ENCODE measurements at places on chromosomes 2 and 18.
A peak's percentile ranks its signal among the peaks of the same experiment; 100 is the strongest.

GRCh38 chr2:240109386-240109785 is 26.7 kb downstream of the COPS9 start:
- H3K4me3 ChIP-seq: no peak overlapping the region
- no peak overlapping the region for H3K27ac ChIP-seq
- H3K27me3 ChIP-seq: peaks cover 31% of the 10 kb centered on the region
- no peak for DNase-seq

- H3K36me3 ChIP-seq: peaks cover 16% of the 10 kb centered on the region
- peak overlapping the region; percentile 88 for H3K27ac ChIP-seq
- no peaks in the 10 kb centered on the region for H3K27me3 ChIP-seq
Measured at GRCh38 chr2:218219934-218220333, 2.9 kb downstream of the ARPC2 start.

DNA sequence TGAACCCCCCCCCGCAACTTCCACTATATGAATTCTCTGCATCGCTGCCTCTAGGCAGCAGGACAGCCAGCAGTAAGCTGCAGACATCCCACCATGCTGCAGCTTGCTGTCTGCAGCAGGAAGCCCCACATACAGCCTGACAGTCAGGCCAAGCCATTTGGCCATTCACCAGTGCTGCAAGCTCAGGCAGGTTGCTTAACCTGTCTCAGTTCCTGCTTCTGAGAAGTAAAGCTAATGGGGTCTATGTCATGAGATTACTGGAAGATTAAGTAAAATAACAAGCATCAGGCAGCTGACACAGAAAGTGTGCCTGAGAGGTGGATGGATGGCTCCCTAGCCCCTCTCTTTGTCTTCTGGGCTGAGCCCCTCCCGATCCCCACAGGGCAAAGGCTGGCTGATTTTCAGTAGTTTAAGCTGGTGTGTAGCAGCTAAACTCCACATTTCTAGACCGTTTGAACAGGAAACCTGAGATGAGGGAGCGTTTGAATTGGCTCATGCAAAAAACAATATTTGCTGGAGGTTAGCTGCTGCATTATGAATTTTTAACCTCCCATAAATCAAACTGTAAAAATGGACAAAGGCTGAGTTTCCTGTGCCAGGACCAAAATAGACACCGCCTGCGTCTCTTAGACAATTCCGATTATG is 193.8 kb upstream of the ARL4C start:
- H3K36me3 ChIP-seq: no peaks in the 10 kb centered on the region
- DNase-seq: peak; percentile 13
- H3K4me3 ChIP-seq: no peak overlapping the region
- H3K4me1 ChIP-seq: peaks cover 39% of the 10 kb centered on the region
- no peaks in the 10 kb centered on the region for H3K27me3 ChIP-seq

DNA sequence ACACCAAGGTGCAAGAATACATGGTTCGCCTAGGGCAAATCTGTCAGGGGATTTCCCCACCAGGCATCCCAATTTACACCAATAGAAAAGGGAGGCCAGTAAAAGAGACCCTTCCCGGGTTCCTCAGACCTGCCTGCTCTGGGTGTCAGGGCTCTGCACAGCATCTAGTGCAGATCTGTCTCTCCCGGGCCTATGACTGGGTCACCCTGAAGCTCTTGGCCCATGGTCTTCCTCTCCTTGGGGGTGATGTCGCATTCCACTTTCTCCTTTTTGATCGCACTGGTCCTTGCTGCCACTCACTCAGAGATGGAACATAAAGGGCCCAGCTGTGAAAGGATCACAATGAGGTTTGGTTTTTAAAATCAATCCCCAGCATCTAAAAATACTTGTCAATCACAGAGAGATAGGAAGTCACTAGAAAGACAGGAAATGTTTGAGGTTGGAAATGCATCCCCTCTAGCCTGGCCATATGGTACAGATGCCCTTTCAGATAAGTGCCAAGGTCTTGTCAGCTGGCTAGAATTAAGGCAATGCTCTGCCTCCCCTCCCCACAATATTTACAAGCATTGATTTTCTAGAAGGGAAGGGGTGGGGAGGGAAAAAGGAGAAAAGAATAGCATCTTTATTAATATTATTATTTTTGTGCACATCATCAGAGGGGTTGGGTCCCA is 34.9 kb upstream of the AFTPH start:
- no peak overlapping the region for H3K4me3 ChIP-seq
- no peaks in the 10 kb centered on the region for H3K36me3 ChIP-seq
- no peak overlapping the region for H3K27ac ChIP-seq
- H3K4me1 ChIP-seq: no peaks in the 10 kb centered on the region
- peaks cover 29% of the 10 kb centered on the region for H3K27me3 ChIP-seq

GRCh38 chr2:232870018-232870765 is at the start of gene SNORC:
Gene SNORC (plus strand): TSS chr2:232870264. CDS start chr2:232870342, 78 bp downstream.
- no peak for DNase-seq
- no peak within 1 kb of the TSS for H3K27ac ChIP-seq
- H3K36me3 ChIP-seq: no peaks in the 10 kb centered on the region
- no peak within 1 kb of the TSS for H3K4me3 ChIP-seq
- no peaks in the 10 kb centered on the region for H3K4me1 ChIP-seq

GRCh38 chr2:137893145-137893544 is 71.1 kb upstream of the HNMT start:
- no peak for DNase-seq
- H3K4me1 ChIP-seq: no peaks in the 10 kb centered on the region
- no peak overlapping the region for H3K27ac ChIP-seq
- peaks cover 10% of the 10 kb centered on the region for H3K27me3 ChIP-seq
- H3K4me3 ChIP-seq: no peak overlapping the region

GRCh38 chr2:242053921-242054320 is 184.4 kb downstream of the RTP5 start:
- DNase-seq: no peak
- no peak overlapping the region for H3K4me3 ChIP-seq
- no peaks in the 10 kb centered on the region for H3K36me3 ChIP-seq
- peaks cover 19% of the 10 kb centered on the region for H3K27me3 ChIP-seq
- H3K27ac ChIP-seq: no peak overlapping the region

DNA sequence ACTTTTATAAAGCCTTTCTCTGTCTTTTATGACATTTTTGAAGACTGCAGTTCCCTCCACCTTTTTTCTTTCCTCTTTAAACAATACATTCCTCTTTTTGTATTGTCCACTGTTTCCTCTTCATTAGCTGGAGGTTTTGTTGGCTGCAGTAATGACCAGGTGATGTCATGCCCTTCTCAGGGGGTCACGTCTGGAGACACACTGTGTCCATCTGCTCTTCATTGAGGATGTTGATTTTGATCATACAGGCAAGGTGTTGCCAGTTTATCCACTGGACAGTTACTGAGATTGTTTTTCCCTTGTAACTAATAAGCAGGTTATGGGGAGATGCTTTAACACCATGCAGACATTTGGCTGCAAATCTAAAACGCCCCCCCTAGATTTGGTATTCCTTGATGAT is 19.8 kb downstream of the ZNF407 start:
- no peak overlapping the region for H3K27ac ChIP-seq
- no peak overlapping the region for H3K4me3 ChIP-seq
- H3K36me3 ChIP-seq: no peaks in the 10 kb centered on the region
- no peaks in the 10 kb centered on the region for H3K4me1 ChIP-seq
- no peak for DNase-seq

DNA sequence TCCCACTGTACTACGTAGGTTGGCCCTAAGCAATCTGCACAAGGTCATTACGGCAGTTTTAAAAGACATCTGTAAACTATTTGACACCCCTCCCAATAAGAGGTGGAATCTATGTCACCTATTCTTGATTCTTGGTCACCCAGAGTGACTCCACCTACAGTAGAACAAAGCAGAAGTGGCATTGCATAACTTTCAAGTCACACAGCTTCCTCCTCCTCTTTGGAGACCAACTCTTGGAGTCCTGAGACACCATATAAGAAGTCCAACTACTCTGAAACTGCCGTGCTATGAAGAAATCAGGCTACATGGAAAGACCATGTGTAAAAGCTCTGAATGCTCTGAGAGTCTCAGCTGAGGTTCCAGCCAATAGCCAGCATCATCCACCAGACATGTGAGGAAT is 253.5 kb upstream of the CDH20 start:
- no peak overlapping the region for H3K27ac ChIP-seq
- no peaks in the 10 kb centered on the region for H3K4me1 ChIP-seq
- H3K36me3 ChIP-seq: no peaks in the 10 kb centered on the region

- H3K27ac ChIP-seq: no peak overlapping the region
- H3K27me3 ChIP-seq: no peaks in the 10 kb centered on the region
- no peaks in the 10 kb centered on the region for H3K4me1 ChIP-seq
Measured at GRCh38 chr18:31241900-31242409, 76.0 kb upstream of the DSG1 start.

GRCh38 chr18:75784390-75784789 is 356.9 kb upstream of the SMIM21 start:
- H3K4me3 ChIP-seq: peak overlapping the region; percentile 36
- no peaks in the 10 kb centered on the region for H3K36me3 ChIP-seq
- no peak overlapping the region for H3K27ac ChIP-seq
- peaks cover 10% of the 10 kb centered on the region for H3K27me3 ChIP-seq

DNA sequence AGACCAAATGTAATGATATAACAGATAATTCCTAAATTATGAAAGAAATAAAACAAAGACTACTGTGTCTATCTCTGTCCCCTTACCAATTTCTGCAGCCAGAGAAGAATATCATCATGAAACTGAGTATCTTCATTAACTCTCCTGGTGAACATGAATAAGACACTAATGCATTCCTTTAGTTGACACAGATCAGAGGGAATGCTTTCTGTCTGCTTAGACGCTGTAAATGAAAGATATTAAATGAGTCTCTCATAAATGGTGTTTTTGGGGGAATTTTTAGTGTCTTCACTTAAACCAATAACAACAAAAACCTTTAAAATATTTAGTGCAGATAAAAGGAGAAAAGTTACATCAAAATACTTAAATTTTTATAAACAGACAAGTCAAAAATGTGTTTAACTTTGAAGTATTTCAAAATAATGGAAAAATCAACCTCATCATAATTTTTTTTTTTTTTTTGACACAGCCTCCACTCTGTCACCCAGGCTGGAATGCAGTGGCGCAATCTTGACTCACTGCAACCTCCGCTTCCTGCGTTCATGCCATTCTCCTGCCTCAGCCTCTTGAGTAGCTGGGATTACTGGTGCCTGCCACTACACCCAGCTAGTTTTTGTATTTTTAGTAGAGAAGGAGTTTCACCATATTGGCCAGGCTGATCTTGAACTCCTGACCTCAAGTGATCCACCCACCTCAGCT is 16.0 kb downstream of the EPG5 start:
- peak overlapping the region; percentile 55 for H3K4me3 ChIP-seq
- peak; percentile 85 for DNase-seq
- peak overlapping the region; percentile 87 for H3K27ac ChIP-seq
- H3K4me1 ChIP-seq: peaks cover 71% of the 10 kb centered on the region
- no peaks in the 10 kb centered on the region for H3K27me3 ChIP-seq

DNA sequence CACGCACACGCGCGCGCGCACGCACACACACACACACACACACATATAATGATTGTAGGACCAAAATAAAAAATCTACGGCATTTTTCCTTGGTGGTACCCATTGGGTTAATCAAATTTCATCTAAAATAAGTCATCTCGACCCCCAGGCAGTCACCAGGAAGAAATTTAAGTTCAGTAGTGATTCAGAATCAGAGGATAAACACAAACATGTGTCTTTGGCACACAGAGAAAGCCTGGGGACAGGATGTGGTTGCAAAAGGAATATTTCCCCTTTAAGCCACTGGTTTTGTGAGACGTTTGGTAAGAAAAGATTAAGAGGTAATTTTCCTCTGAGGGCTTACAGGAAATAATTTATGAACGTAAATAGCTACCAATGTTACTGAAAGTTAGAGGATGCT is 171.6 kb upstream of the PIEZO2 start:
- no peak overlapping the region for H3K4me3 ChIP-seq
- no peaks in the 10 kb centered on the region for H3K27me3 ChIP-seq
- H3K36me3 ChIP-seq: no peaks in the 10 kb centered on the region
- peak overlapping the region; percentile 31 for H3K27ac ChIP-seq
- H3K4me1 ChIP-seq: peaks cover 51% of the 10 kb centered on the region
- DNase-seq: peak; percentile 76

GRCh38 chr18:32383050-32383819 is 87.4 kb downstream of the GAREM1 start:
- DNase-seq: peak; percentile 85
- no peaks in the 10 kb centered on the region for H3K27me3 ChIP-seq
- peaks cover 13% of the 10 kb centered on the region for H3K4me1 ChIP-seq
- peak overlapping the region; percentile 5 for H3K4me3 ChIP-seq

DNA sequence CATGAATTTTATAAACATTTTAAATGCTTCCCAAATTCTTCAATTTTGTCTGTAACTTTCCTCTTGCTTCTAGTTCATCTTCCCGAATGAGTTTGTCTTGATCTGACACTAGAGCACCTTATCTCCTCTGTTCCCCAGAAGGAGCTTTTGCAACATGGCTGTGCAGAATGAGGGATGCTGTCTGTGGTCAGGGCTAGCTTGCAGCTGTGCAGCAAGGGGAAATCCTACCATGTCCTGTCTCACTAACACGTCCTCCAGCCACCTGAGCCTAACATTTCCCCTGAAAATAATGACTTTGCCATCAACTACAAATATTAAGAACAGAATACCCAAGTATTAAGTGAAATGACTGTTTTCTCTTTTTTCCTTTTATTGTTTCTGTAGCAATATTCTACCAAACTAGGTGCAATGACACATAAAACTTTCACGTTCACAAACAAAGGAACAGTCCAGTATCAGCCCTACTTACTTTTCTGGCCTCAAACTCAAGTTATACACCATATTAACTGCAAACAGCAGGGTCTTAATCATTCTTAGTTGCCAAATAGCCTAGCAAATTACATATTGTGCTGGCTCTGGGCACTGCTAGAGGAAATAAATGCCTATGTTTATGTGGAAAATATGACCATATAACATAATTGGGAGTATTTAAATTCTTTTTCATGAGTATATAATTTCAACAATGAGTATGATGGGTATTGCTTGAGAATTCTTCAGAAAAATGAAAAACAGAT is 423.3 kb downstream of the CMPK2 start:
- DNase-seq: no peak
- H3K36me3 ChIP-seq: no peaks in the 10 kb centered on the region
- no peak overlapping the region for H3K4me3 ChIP-seq
- no peaks in the 10 kb centered on the region for H3K4me1 ChIP-seq

GRCh38 chr2:34254272-34254878 is 655.3 kb upstream of the FAM98A start:
- H3K27ac ChIP-seq: no peak overlapping the region
- H3K4me3 ChIP-seq: no peak overlapping the region
- no peaks in the 10 kb centered on the region for H3K36me3 ChIP-seq
- H3K27me3 ChIP-seq: no peaks in the 10 kb centered on the region
- H3K4me1 ChIP-seq: no peaks in the 10 kb centered on the region

GRCh38 chr2:228590681-228591080 is 409.2 kb upstream of the SPHKAP start:
- no peaks in the 10 kb centered on the region for H3K4me1 ChIP-seq
- H3K27ac ChIP-seq: no peak overlapping the region
- H3K36me3 ChIP-seq: no peaks in the 10 kb centered on the region
- no peak overlapping the region for H3K4me3 ChIP-seq

DNA sequence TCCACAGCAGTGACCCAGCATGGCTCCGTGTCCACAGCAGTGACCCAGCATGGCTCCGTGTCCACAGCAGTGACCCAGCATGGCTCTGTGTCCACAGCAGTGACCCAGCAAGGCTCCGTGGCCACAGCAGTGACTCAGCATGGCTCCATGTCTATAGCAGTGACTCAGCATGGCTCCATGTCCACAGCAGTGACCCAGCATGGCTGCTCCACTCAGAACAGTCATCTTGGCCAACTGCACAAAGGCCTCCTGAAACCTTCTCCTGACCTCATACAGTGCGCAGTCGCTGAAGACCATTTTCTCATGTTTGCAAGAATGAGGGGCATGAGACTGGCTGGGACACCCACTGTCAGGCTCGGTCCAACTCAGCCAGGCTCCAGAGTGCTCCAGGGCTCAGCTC is 333.4 kb upstream of the RAB6C start:
- H3K27me3 ChIP-seq: no peaks in the 10 kb centered on the region
- H3K27ac ChIP-seq: no peak overlapping the region
- H3K36me3 ChIP-seq: no peaks in the 10 kb centered on the region
- no peak overlapping the region for H3K4me3 ChIP-seq
